ENCODE measurements at places on chromosomes 7 and 10.

GRCh38 chr10:69087590-69088470 lies at the start of gene SRGN:
Gene SRGN (plus strand): TSS chr10:69088103. CDS start chr10:69088158, 55 bp downstream.
- DNase-seq = no peak

- DNase-seq = no peak
These were observed 189.8 kb downstream of the CTNNA3 start for GRCh38 chr10:67506083-67506756.

GRCh38 chr7:128456255-128456725 lies 612 bp downstream of the HILPDA start:
- DNase-seq = no peak

DNA sequence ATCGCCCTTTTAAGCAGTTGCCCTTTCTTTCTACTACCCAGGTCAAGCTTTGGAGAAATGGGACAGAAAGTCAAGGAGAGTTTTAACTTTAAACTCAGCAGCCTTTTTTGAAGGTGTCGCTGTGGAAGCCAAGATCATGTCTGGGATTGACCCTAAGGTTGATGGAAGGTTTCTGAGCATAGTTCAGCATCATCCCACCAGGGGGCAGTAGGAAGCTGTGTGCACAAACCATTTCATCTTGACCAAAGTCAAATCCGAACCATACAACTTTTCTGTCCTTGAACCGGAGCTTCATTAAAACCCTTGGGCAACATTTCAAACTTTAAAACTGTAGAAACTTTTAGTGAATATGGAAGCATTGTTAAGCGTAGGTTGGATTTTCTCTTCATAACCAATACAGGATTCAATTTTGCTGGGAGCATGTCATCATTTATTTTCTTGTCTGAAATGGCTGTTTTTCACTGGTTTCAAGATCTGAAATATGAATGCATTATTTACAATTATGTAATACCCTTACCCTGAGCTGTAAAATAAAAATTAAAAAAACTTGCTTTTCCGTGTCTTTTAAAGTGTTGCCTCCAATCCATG lies 214.4 kb upstream of the KIAA1217 start:
- DNase-seq = peak; percentile 26

DNA sequence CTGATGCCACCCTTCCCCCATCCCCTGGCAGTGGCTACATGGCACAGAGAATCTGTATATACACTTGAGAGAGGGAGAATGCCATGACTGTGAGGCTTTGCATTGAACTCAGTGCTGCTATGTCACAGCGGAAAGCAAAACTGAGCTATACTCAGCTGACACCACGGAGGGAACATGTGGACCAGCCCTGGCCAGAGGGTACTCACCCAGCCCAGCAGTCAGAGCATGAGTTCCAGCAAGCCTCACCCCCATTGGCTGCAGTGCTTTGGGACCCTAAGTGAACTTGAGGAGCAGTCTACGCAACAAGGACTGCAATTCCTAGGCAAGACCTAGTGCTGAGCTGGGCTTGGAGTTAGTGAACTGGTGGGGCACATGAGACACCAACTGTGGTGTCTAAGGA lies 10.3 kb upstream of the AOC1 start:
- DNase-seq = no peak

DNA sequence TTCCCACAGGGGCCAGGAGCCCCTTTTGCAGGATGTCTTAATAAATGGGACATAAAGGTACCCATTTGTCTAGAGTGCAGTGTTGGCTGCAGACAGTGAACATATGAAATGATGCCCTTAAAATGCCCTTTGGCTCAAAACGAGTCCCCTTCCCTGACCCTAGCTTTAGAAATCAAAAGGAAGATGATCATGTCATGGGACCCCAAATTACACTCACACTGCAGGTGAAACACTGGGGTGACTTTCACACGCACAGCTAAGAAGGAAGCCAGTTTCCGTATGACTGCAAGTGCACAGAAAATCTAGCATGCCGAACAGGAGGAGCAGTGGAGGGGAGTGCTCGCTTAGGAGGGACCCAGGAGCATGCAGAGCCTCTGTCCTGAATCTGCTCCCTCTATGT lies 154.5 kb upstream of the KLF14 start:
- no peak for DNase-seq

GRCh38 chr7:135514856-135515255 lies 5.0 kb upstream of the CNOT4 start:
- no peak for DNase-seq

- no peak for DNase-seq
These were observed 165.2 kb downstream of the CALCR start for GRCh38 chr7:93409324-93409723.

DNA sequence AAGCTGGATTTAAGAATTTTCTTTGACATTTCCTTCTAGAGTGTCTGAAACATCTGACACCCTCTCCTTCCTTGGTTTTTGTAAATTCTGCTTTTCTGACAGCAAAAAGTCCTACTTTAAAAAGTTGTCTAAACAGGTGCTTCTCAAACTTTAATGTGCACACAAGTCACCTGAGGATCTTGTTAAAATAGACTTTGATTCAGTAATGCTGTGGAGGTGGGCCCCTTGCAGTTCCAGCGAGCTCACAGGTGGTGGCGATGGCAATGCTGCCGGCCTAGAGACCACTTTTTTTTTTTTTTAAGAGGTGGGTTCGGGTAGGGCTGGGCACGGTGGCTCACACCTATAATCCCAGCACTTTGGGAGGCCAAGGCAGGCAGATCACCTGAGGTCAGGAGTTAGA lies 77.1 kb downstream of the ABCC2 start:
- peak; percentile 1 for DNase-seq

GRCh38 chr10:97138174-97138573 lies 47.6 kb downstream of the SLIT1 start:
- DNase-seq = no peak

- no peak for DNase-seq
These were observed 259.0 kb downstream of the BBS9 start for GRCh38 chr7:33388332-33388731.
